ENCODE measurements at places on chromosomes 2 and 18.

DNA sequence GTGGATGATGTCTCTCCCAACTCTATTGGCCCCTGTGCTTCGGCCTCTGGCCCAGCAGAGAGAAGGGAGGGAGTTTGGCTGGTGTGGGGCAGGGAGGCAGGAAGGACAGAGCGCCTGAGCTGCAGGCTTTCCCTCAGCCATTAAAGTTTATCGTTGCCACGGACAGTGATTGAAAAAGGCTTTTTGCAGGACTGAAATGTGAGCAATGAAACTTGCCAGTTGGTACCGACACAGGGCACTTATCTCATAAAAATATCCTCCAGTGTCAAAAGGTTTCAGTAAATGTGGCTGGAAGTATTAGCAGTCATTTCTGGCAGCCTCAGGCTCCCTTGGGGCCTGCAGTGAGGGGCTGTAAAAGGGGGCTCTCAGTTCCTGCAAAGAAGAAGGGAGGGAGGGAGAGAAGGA lies 169.2 kb downstream of the GLI2 start:
- DNase-seq: no peak

DNA sequence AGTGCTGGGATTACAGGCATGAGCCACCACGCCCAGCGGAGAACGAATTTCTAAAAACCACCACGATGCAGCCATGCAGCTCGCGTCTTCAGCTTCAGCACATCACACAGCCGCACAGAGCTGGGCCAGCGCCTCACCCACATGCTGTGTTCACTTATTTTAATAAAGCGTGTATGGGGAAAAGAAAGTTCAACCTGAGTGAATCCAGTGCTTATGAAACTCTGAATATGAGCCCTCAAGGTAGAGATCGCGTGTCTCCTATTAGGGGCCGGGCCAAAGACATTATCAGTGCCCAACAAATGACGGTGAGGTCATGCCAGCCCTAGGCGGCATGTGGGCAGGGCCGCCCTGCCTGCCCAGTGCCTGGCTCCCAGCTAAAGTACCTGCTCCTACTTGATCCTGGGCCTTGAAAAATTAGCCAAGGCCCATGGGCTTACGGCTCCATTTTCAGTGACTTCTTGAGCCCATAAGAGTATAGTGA lies 44.3 kb downstream of the SPRED2 start:
- no peak for DNase-seq

GRCh38 chr2:206389164-206389563 lies 54.2 kb upstream of the ADAM23 start:
- no peak for DNase-seq

- no peak for DNase-seq
Observed at GRCh38 chr2:43593254-43593653, 2.6 kb downstream of the THADA start.

DNA sequence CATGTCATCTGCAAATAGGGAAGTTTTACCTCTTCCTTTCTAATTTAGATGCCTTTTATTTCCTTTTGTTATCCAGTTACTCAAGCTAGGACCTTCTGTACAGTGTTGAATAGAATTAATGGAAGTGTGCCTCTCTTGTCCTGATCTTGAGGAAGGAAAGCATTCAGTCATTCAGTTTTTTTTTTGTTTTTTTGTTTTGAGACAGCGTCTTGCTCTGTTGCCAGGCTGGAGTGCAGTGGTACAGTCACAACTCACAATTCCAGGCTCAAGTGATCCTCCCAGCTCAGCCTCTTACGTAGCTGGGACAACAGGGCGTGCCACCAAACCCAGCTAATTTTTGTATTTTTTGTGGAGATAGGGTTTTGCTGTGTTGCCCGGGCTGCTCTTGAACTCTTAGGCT lies 203.9 kb upstream of the ALPP start:
- DNase-seq: no peak

DNA sequence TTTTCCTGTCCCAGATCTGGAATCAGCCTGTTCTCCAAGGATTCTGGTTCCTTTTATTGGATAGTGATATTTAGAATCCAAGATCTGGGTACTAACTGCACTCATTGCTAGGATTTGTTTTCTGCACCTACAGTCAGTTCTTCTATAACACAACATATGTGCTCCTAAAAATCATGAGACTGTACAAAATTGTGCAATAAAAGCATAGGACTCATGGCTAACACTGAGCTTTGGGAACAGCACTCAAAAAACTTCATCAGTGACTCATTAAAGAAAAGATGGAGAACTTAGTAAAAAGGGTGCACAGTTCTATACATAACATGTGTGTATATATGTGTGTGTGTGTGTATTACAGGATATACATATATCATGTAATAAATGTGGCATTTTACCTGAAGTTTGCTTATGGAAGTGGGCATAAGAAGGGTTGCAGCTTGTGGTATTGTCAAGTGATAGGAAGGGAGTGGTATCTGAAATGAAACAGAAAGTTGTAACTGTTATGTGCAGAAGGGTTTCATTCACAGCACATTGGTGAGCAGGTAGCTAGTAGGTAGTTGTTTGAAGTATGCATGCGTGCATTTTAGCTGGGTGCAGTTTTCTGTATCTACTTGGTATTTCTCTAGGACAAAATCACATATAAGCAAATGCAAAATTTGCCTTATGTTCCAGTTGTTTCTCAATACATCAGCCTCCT lies 5.9 kb upstream of the SCYGR2 start:
- DNase-seq: no peak

GRCh38 chr18:61833387-61833786 lies 59.4 kb downstream of the RNF152 start:
- no peak for DNase-seq

GRCh38 chr2:166436189-166436588 lies 57.9 kb downstream of the SCN7A start:
- DNase-seq: no peak

DNA sequence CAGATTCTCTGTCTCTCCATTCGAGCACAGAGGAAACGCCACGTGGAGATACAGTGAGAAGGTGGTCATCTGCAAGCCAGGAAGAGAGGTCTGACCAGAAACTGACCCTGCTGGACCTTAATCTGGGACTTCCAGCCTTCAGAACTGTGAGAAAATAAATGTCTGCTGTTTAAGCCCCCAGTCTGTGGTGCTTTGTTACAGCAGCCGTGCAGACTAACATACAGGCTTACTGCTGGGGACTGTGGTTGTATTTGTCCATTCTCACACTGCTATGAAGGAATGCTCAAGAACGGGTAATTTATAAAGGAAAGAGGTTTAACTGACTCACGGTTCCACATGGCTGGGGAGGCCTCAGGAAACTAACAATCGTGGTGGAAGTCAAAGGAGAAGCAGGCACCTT lies 432.7 kb downstream of the IRS1 start:
- no peak for DNase-seq

- DNase-seq: no peak
Observed at GRCh38 chr2:240327566-240327965, 107.9 kb upstream of the GPC1 start.

DNA sequence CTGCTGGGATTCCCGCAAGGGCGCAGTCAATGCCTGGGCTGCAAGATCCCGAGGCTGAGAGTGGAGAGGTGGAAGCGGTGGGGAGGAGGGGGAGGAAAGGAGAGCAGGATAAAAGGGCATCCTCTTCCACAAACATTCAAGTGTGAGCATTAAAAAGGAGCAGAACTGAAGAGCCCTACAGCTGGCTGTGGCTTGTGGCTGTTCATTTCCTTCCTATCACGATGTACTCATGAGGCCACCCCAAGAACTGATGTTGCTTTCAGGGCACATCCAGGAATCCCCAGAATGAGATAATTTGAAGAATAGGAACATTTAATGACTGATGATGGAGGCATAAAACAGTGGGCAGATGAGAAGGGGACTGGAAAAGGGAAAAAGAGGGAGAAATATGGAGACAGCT lies 230.8 kb upstream of the SMIM21 start:
- DNase-seq: peak; percentile 63

DNA sequence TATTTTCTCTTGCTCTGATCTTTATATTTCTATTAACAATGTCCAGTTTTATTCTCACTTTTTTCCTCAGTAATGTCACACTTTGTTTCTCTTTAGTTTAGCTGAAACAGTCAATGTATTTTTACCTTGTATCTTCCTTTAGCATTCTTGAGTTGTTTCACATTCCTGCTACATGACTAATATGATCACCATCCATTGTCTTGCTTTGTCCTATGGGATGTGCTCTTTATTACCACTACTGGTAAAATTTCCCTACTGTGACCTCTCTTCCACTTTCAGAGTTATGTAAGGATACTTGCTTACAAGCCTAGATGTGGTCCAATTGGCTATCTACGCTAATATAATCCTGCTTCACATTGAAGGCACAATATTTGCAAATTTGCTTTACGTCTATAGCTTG lies 457.9 kb downstream of the PIK3C3 start:
- DNase-seq: no peak

GRCh38 chr2:107727318-107727717 lies 99.4 kb upstream of the RGPD4 start:
- no peak for DNase-seq

GRCh38 chr2:64359892-64360657 lies 93.9 kb upstream of the LGALSL start:
- DNase-seq: no peak

DNA sequence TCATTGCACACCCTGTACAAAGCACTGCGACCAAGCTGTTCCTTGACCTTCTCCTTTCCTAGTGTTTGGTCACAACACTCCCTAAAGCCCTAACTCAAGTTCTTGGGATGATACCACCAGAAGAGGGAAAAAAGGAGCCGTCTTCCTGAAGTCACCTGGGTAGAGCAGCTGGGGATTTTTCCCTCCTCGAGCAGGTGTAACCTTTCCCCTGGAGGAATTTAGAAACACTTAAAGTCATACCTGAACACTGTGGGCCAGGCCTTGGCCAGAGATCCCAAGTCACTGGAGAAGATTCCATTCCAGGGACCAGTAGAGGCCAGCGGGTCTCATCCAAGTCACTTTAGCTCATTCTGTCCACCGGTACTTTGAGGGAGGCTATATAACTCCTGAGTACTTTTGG lies 13.2 kb downstream of the EPAS1 start:
- no peak for DNase-seq

DNA sequence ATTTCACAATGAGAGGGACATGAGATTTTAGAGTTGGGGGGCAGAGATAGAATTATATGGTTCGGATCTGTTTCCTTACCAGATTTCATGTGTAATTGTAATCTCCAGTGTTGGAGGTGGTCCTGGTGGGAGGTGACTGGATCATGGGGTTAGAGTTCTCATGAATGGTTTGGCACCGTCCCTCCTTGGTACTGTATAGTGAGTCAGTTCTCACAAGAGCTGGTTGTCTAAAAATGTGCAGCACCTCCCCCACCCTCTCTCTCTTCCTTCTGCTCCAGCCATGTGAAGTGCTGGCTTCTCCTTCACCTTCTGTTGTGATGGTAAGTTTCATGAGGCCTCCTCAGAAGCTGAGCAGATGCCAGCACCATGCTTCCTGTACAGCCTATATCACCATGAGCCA lies 138.1 kb downstream of the SCG2 start:
- DNase-seq: no peak

GRCh38 chr2:68418855-68419254 lies 48.2 kb downstream of the FBXO48 start:
- DNase-seq: no peak

DNA sequence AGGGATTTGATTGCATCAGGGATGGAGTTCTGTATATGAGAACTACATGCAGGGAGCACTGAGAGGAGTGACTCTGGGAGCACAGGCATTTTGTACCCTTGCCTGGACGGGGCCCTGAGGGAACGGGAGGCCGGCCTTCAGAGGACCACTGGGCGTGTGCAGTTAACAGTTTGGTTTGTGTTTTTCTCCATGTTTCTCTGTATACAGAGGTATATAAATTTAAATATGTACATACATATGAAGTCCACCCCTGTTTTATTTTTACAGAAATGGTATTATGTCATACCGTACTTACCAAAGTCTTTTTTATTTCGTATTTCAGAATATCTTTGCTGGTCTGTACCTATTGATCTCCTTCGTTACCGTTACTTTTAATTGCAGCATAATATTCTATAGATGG lies 111.3 kb downstream of the PTPRM start:
- no peak for DNase-seq

- DNase-seq: no peak
Observed at GRCh38 chr2:41413813-41414485, 633.9 kb upstream of the PKDCC start.

DNA sequence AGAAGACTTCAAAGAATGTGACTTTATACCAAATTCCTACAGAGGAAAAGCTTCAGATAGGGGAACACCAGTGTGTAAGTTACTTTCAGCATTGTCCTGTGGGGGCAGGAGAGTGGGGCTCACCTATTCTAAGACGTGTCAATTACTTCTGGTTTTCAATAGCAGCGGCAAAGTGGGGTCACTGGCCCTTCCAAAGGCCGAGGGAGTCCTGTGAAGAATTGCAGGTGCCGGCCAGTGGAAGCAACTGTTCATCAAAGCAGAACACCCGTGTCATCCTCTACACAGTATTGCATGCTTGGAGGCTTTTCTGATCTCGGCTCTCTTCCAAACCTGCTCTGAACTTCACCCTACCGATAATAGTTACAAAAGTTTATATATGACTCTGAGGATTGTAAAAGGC lies 1176.5 kb upstream of the TMEFF2 start:
- no peak for DNase-seq

DNA sequence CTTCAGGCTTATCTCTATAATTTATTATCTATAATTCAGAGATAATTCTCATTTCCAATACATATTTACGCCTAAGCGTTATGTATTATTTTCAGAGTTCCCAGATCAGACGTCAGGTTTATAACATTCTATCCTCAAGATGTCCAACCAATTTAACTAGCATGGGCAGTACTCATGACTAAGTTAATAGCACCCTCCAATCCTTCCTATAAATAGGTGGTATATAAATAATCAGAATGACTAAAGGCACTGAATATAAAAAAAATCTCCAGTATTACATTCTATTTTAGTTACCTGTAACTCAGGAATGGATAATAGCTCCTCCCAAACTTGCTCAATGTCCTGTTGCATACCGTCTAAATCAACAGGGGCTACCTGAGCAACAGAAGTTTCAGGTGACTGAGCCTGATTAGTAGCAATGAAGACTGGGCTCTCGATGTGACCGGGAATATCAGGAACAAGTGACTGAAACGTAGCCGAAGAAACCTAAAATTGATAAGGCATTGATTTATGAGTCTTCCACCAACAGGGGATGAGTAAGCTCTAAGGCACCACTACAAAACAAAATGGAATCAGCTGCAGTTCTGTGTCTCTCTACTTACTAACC lies 19.6 kb downstream of the HNRNPA3 start:
- DNase-seq: no peak

GRCh38 chr2:60504049-60504448 lies 49.4 kb downstream of the BCL11A start:
- no peak for DNase-seq

- peak; percentile 12 for DNase-seq
Observed at GRCh38 chr18:48030616-48031480, 100.4 kb upstream of the SMAD2 start.

DNA sequence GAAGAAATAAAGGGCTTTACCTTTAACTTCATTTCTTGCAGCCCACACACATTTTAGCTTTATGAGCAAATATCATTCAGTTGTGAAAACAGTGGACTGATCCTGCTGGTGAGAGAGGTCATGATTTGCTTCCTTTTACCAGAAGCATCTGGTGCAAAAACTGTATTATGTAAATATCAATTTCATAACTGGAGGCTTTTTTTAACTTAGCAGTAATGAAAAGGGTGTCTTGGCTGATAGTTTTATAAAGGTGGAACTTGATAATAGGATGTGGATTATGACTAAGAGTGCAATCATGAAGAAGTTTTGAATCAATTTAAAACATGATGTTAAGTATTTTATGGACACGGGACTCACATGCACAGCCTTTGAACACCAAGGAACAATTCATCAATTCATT lies 304.4 kb downstream of the GULP1 start:
- no peak for DNase-seq

- DNase-seq: no peak
Observed at GRCh38 chr2:64063454-64063853, 44.2 kb upstream of the VPS54 start.

GRCh38 chr2:217878915-217879590 lies 123.7 kb downstream of the TNS1 start:
- no peak for DNase-seq
